ENCODE measurements at places on chromosomes 2 and 18. TPM values are rescaled to one million over a fixed set of nuclear protein-coding genes. Genes with fewer than 3 reads are reported as not detected.

SIX3 gene
- not detected for polyA plus RNA-seq

- DNase-seq = peak; percentile 6
Observed at GRCh38 chr2:234091432-234091879, 41.0 kb downstream of the SPP2 start.

- no peak for DNase-seq
Observed at GRCh38 chr2:228447266-228447915, 265.9 kb upstream of the SPHKAP start.

DNA sequence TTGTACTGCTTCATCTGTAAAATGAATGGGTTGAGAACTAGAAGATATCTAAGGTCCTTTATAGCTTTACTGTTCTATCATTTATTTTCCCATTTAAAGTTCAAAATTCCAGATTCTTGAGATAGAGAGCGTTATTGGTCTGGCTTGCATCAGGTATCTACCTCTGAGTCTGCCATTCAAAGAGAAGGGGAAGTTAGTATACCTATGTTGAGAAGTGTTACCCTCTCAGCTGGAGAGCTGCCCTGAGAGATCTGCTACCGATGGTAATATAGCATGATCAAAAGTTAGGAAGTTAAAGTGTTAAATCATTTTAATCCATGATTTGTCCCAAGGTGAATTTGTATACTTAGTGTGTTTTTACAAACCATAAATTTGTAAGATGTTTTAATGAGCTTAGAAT is 7.4 kb downstream of the EPC2 start:
- DNase-seq = no peak
